ENCODE measurements at places on chromosomes 7 and 10.

DNA sequence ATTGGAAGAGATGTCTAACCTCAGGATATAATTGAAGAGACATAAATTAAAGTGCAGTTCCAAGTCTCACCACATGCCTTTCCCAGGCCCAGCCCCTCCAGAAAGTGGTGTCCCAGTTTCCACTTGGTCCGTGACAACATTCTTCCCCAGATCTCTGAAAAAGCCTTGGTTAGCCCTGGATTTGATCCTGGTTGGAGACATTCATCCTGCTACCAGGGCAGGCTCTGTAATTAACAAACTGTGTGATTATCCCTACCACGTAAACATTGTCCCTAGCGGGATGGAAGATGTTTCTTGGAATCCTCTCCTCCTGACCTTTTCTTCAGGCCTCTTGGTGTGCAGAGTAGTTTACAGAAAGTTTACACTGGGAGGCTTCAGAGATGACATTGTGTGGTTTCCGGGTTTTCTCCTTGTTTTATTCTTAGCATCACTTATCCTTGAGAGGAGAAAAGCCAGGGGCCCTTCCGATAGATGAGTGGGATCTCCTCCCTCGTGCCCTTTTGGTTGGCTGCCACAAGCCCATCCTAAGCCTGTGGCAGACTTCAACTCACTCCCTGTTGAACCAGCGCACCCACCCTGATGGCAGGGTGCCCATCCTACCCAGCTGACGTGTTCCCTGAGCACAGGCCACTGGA is 83.8 kb downstream of the COL13A1 start:
- no peak for DNase-seq

- no peak for DNase-seq
Measured at GRCh38 chr7:96739609-96740008, 30.0 kb upstream of the SEM1 start.

DNA sequence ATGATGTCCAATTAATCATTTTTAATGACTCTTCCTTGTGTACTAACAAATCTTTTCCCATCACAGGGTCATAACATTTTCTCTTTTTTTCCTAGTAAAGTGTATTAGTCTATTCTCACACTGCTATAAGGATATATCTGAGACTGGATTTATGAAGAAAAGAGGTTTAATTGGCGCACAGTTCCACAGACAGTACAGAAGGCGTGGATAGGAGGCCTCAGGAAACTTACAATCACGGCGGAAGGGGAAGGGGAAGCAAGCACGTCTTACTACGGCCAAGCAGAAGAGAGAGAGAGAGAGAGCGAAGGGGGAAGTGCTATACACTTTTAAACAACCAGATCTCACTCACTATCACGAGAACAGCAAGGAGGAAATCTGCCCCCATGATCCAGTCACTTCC is 359.4 kb upstream of the NFE2L3 start:
- no peak for DNase-seq

- DNase-seq, result no peak
Measured at GRCh38 chr7:49623943-49624342, 149.5 kb upstream of the VWC2 start.

DNA sequence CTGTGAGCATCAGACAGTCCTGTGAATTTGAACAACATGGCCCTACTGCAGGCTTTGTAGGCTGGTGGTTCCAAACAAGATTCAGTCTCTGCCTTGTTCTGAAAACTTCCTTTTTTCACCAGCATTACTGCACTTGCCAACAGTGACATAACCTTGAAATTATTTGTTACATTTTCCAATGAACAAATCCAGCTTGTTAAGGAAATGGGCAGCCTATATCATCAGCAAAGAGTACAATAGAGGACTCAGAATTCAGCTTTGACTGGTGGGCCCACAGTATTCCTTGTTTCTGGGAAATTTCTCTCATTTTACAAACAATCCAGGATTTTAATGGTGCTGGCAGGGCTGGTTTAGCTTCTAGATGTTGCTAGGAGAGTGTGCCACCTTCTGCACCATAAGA is 703.7 kb upstream of the FZD8 start:
- no peak for DNase-seq

GRCh38 chr7:30842542-30843451 is 68.9 kb upstream of the AQP1 start:
- no peak for DNase-seq
